ENCODE measurements at places on chromosomes 12 and 14. TPM values are rescaled to one million over a fixed set of nuclear protein-coding genes. Genes with fewer than 3 reads are reported as not detected.

The AKAP3 gene
- 0.63 TPM for total RNA-seq

The NAV3 gene
- total RNA-seq, result 6.3 TPM

The LALBA gene
- not detected for total RNA-seq

The KIAA0586 gene
- 12.5 TPM for total RNA-seq

The CCDC38 gene
- not detected for total RNA-seq

The BTBD7 gene
- total RNA-seq, result 35.7 TPM

The STON2 gene
- total RNA-seq, result 8.9 TPM

The SLC17A8 gene
- not detected for total RNA-seq

The PRKD1 gene
- total RNA-seq, result 12.8 TPM

The WNT1 gene
- total RNA-seq, result not detected

The LGMN gene
- total RNA-seq, result 110 TPM

The PWP1 gene
- total RNA-seq, result 46.9 TPM

The IAPP gene
- total RNA-seq, result not detected

The TMEM179 gene
- 2.2 TPM for total RNA-seq

The ATL1 gene
- total RNA-seq, result 13.6 TPM

The KRT72 gene
- not detected for total RNA-seq

The RFLNA gene
- 2.2 TPM for total RNA-seq

The RFX4 gene
- not detected for total RNA-seq

The PIGH gene
- total RNA-seq, result 26.4 TPM

The MYF5 gene
- total RNA-seq, result not detected

The ST8SIA1 gene
- 8.3 TPM for total RNA-seq

The OASL gene
- total RNA-seq, result 0.75 TPM

The CLEC1B gene
- not detected for total RNA-seq

The TDRD9 gene
- 3.2 TPM for total RNA-seq

The FAM234B gene
- 5.9 TPM for total RNA-seq

The SLC35F4 gene
- not detected for total RNA-seq

The RNASE7 gene
- total RNA-seq, result not detected

The PMCH gene
- total RNA-seq, result not detected

The CEBPE gene
- total RNA-seq, result not detected

The CS gene
- 155 TPM for total RNA-seq

The LRRC10 gene
- total RNA-seq, result not detected

The GLI1 gene
- total RNA-seq, result not detected

The RNF212B gene
- 0.33 TPM for total RNA-seq

The CLEC2A gene
- total RNA-seq, result not detected

The WDR89 gene
- total RNA-seq, result 8.1 TPM

The PTPN21 gene
- 46.5 TPM for total RNA-seq

The BDKRB1 gene
- 7.0 TPM for total RNA-seq

The ENDOU gene
- total RNA-seq, result 2.0 TPM

The PLEKHD1 gene
- not detected for total RNA-seq

The TAS2R7 gene
- total RNA-seq, result not detected

The MAP1LC3B2 gene
- 1.8 TPM for total RNA-seq

The SLC16A7 gene
- total RNA-seq, result 16.9 TPM

The KRT73 gene
- total RNA-seq, result not detected

The FBLN5 gene
- total RNA-seq, result 79.7 TPM

The ZFYVE21 gene
- 121 TPM for total RNA-seq

The ACVRL1 gene
- 125 TPM for total RNA-seq

The FLVCR2 gene
- 7.5 TPM for total RNA-seq

The AICDA gene
- not detected for total RNA-seq

The PSMC6 gene
- total RNA-seq, result 53.5 TPM
